ENCODE measurements at places on chromosomes 13 and 19. TPM values are rescaled to one million over a fixed set of nuclear protein-coding genes. Genes with fewer than 3 reads are reported as not detected.

Gene SLC15A1
- 0.20 TPM for total RNA-seq

Gene PRSS57
- not detected for total RNA-seq

Gene DPF1
- 3.2 TPM for total RNA-seq

Gene PSG11
- not detected for total RNA-seq

Gene TDRD12
- 0.60 TPM for total RNA-seq

Gene ZNF845
- total RNA-seq = 9.6 TPM

Gene NLRP12
- total RNA-seq = 0.10 TPM

Gene KLK3
- not detected for total RNA-seq

Gene GPR183
- total RNA-seq = not detected

Gene MADCAM1
- total RNA-seq = 0.21 TPM

Gene SCAMP4
- 10.8 TPM for total RNA-seq

Gene SPRED3
- total RNA-seq = 0.15 TPM

Gene PNMA8C
- total RNA-seq = not detected

Gene ARRDC5
- not detected for total RNA-seq

Gene KLC3
- total RNA-seq = not detected

Gene DACH1
- total RNA-seq = not detected

Gene KCTD15
- total RNA-seq = 13.4 TPM

Gene PRODH2
- 86.7 TPM for total RNA-seq

Gene IGFL2
- total RNA-seq = not detected

Gene VSIG10L
- total RNA-seq = 1.8 TPM

Gene RFPL4A
- total RNA-seq = not detected

Gene LMTK3
- 0.29 TPM for total RNA-seq

Gene CEACAM3
- not detected for total RNA-seq

Gene TMEM59L
- total RNA-seq = 0.97 TPM

Gene MAB21L1
- not detected for total RNA-seq

Gene TSHZ3
- total RNA-seq = not detected

Gene HIF3A
- not detected for total RNA-seq

Gene SBSN
- total RNA-seq = not detected

Gene ASF1B
- total RNA-seq = 21.9 TPM

Gene GNG7
- total RNA-seq = 1.4 TPM

Gene CELF5
- total RNA-seq = 0.31 TPM

Gene SLC1A6
- not detected for total RNA-seq

Gene PRR36
- 0.07 TPM for total RNA-seq

Gene PBX4
- not detected for total RNA-seq

Gene VSTM2B
- not detected for total RNA-seq

Gene LAIR1
- total RNA-seq = 0.70 TPM

Gene KPNA3
- total RNA-seq = 69.8 TPM

Gene CGB7
- not detected for total RNA-seq

Gene CEACAM21
- not detected for total RNA-seq

Gene CGB3
- not detected for total RNA-seq

Gene MCF2L
- 13.7 TPM for total RNA-seq

Gene SPACA4
- total RNA-seq = not detected

Gene ADGRE3
- total RNA-seq = not detected

Gene RUBCNL
- total RNA-seq = not detected

Gene PNMA8B
- not detected for total RNA-seq

Gene C19orf73
- total RNA-seq = 0.80 TPM

Gene OSCAR
- total RNA-seq = not detected

Gene CEACAM4
- not detected for total RNA-seq

Gene ARHGAP33
- total RNA-seq = 0.83 TPM

Measured in HepG2 (cell line).